ENCODE measurements at places on chromosomes 12 and 14.

DNA sequence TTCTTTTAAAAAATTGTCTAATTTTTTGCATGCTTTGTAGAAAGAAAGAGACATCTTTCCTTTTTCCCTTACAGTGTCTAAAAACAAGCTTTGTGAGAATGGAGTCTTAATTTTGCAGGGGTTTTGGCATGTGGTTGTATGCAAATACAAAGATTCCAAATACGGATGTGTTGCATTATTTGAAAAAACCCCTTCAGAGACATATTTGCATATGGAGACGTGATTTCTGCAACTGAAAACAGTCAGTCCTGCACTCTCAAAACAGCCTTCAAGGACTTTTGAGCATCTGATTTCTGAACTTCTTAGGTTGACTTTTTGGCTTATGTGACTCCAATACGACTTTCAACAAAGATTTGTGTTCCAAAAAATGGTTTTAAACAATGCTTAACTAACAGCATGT, 7.8 kb downstream of the IRAK3 start:
- no peak for DNase-seq

- no peak for DNase-seq
These were observed 103.4 kb downstream of the ST8SIA1 start for GRCh38 chr12:22231078-22231477.

DNA sequence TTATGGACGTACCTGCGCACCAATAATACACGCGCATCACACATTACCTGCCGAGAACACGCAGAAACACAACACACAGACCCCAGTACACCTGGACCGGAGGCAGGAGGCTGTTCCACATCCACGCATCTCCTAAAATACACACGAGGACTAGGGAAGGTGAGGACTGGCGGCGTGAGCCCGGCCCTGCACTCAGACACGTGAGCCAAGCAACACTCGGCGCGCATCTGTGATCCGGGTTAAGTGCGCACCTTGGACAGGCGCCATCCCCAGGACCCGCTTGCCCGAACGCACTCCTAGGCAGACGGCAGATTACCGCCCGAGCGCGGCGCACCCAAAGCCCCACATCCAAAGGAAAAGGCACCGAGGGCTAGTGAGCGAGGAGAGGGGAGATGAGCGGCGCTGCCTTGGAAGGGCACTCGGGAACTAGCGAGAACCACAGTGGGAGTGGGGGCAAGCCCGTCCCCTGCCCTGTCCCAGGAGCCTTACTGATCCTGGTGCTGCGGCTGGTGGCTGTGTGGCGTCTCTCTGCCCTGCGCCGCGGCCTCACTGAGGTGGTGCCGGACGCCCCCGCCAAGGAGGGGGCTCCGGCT, 417 bp downstream of the GLS2 start:
- DNase-seq: peak; percentile 27

- no peak for DNase-seq
These were observed 626 bp downstream of the LHX5 start for GRCh38 chr12:113470871-113471618.

GRCh38 chr12:32106517-32107358, at the start of gene BICD1:
BICD1 (plus strand) TSS chr12:32106847; CDS start chr12:32107332, 485 bp downstream.
- DNase-seq: peak; percentile 96

DNA sequence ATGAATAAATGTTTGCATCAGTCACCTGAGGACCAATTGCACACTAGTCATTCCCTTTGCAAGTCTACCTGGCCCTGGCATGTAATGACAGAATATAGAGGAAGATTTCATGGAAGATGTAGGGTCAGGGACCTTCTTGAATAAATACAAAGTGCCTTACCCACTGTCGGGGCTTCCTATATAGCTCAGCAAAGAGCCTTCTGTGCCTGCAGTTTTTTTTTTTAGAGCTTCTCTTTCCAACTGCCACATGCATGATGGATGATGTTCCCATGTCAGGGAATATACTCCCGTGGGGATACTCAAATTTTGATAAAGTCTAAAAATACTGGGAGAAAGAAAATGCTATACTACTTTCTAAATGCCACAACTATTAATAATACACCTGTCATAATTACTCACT, 176.7 kb downstream of the ADCK1 start:
- no peak for DNase-seq

DNA sequence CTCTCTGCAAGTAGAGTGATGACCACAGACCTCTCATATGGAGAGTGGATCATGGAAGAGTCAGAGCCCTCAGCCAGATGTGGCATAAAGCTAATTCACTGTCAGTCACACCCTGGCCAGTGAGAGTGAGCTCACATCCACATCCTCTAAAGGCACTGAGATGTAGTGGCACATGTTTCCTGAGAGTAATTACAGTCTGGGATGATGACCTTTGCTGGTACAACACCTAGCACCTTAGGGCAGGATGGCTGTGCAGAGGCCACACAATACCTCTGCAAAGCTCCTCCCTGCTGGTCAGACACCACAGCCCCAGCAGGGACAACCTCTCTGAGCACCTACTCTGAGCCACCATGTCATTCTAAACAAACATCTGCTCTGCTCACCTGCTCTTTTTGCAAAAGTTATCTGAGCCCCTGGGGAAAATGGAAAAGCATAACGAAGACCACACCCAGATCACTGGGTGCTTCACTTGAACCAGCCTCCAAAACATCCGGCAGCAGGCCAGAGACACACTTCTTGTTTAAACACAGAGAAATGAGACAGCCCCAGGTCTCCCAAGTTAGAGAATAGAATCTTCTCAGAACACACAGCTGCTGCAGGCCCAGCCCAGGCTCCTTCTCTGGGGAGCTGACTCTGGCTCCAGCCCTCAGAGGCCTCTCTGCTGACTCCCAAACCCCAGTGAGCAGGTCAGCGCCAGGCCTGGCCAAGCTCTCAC, 30.3 kb downstream of the PITPNM2 start:
- no peak for DNase-seq

DNA sequence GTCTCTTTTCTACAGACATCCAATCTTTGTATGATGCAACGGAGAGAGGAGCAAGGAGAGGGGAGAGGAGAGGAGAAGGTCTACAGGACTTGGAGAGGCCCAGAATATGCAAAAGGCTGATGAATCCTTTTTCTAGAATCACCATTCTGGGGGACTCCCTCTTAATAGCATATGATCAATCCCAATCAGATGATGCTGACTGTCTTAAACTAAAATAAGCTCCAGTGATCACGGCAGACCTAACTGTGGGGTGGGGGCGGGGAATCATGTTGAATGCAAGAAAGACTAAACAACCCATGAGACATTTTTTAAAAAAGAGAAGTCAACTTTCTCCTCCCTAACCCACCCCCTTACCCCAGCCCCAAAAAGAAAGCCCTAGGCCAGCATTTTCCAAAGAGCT, 33.4 kb downstream of the BTBD7 start:
- no peak for DNase-seq

- DNase-seq: no peak
These were observed 96.9 kb downstream of the AKAP6 start for GRCh38 chr14:32426028-32426427.

DNA sequence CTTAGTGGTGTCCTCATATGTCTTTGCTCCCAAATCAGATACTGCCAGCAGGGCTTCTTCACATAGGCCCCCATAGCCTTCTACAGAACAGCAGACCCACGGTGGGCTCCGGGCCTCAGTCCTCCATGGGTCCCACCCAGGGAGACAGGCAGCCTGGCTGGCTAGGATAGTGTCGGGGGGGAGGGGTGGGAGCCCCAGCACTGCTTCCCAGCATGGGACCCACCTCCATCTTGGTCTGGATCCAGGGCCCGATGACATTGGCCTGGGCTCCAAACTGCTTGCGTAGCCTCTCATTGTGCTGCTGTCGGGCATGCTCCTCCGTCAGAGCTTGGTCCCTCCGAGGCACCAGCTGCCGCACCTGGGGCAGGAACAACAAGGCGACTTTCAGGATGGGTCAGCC, 89.4 kb upstream of the ZFP36L1 start:
- DNase-seq: no peak

- no peak for DNase-seq
These were observed 192.4 kb downstream of the TSPAN9 start for GRCh38 chr12:3269594-3269993.

DNA sequence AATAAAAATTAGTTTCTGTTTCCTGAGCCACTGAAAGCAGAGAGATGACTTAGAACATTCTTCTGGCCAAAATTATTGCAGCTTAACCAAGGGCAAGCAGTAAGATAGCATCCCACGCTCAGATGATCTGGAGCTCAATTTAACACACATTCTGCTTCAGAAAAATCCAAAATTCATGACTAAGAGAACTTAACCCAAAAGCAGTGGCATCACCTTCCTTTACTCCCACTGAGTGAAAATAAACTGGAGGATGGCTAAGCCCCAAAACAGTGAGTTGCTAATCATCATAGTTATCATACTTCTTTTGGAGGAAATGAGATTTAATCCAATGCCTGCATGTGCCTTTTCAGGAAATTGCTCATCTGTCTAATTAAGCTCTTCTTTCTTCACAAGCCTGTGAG, 195.4 kb downstream of the DUSP6 start:
- no peak for DNase-seq

DNA sequence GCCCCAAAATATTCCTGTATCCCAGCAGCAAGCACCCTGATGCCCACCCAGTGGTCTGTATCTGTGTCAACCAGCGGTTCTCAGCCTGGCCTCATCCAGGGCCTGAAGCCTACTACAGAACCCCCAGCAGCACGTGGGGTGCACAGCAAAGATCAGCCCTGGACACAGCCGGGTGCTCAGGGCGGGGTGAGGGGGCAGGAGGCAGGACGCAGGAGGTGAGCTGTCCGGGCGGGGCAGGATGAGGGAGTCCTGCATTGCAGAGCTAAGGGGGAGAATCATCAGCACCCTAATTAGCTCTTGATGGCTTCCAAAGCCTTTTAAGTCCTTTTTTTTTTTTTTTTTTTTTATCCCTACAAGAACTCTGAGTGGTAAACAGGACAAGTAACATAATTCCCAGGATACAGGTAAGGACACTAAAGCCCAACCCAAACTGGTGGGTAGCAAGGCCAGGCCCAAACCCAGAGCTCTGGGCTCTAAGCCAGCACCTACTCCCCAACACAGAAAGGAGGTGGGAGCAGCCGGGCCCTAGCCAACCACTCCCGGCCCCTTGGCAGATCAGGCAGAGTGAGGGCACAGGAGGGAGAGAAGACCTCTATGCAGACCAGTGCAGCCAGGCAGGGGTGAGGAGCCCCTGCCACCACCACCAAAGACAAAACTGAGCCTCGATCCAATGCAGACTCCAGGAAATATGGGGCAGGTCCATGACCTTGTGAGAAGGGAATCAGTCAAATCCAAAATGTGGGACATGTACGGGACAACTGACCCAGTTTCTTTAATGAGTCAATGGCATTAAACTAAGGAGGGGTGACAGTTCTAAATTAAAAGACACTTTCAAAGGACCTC, 32.3 kb upstream of the EIF5 start:
- DNase-seq: no peak

- no peak for DNase-seq
These were observed 526 bp downstream of the MLXIP start for GRCh38 chr12:122079033-122079531.

- no peak for DNase-seq
These were observed 176.3 kb upstream of the FKBP4 start for GRCh38 chr12:2618291-2618995.

- no peak for DNase-seq
These were observed 172.0 kb downstream of the PELI2 start for GRCh38 chr14:56290195-56290594.

DNA sequence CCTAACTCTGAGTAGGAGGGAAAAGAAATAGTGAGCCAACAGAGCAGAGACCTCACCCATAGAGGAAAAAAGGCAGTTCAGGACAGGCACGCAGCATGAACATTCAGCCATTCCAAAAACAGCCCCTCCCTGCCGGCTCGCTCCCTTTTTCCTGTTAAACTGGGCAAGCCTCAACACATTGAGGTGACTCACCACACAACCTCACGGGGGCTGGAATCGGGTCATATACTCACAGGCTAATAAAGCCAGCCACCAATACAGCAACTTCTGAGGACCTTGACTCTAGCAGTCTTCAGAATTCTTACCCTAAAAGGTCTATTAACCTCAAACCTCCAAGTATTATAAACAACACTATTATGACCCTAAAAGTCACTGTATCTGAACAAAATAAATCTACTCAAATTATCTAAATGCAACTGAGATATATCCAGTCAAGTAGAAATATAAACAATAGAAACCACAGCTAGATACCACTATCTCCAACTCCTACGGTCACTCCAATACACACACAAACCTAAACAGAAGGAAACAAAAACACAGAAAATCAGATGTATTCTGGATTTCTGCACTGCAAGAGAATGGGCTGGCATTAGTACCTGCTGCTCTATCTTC, 6.3 kb downstream of the YBX3 start:
- DNase-seq: no peak

DNA sequence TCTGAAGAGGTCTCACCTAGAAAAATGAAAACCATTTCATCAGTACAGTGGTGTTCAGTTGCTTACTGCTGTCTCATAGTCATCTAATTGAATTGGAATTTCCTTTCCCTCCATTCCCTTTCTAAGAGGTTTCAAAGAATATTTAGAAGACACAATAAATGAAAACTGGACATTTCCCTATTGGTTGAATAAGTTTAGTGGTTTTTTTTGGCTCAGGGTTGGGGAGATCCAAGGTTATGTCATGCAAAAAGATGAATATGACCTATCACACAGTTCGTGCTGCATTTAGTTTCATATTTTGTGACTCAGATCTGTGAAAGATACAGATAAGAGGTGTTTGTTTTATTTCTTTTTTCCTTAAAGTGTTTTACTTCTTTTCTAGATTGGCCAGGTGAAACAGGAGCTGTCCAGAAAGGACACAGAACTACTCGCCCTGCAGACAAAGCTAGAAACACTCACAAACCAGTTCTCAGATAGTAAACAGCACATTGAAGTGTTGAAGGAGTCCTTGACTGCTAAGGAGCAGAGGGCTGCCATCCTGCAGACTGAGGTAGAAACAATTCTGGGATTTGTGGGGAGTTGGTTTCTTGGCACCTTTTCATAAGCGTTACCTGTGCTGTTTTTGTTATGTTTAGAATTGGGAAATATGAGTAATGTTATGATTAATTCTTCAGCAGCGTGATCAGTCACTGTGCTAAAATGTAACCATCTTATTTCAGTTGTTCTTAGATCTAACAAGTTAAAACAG, 124.6 kb downstream of the ERC1 start:
- no peak for DNase-seq

DNA sequence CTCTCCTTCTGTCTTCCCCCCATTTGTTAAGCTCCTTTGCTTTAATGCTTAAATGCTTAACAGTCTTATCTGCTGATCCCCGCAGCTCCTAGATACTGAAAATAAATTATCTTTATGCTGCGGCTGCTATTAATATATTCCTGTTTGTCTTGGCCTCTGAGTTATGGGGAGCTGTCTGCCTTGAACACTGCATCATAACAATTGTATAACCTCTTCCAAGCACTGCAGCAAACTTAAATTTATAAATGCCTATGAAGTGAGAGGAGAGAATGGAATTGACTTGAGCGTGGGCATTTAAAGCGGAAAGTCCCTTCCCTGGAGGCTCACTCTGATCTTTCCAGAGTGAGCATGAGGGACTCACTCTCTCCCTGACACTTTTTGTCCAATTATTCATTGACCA, 23.1 kb upstream of the DCP1B start:
- no peak for DNase-seq

GRCh38 chr12:97131220-97131981, 224.3 kb downstream of the NEDD1 start:
- no peak for DNase-seq

- no peak for DNase-seq
These were observed 70.2 kb downstream of the DACT1 start for GRCh38 chr14:58707949-58708348.

GRCh38 chr14:100592972-100593371, 5.8 kb upstream of the BEGAIN start:
- peak; percentile 33 for DNase-seq
